ENCODE measurements at places on chromosomes 12 and 14.

DNA sequence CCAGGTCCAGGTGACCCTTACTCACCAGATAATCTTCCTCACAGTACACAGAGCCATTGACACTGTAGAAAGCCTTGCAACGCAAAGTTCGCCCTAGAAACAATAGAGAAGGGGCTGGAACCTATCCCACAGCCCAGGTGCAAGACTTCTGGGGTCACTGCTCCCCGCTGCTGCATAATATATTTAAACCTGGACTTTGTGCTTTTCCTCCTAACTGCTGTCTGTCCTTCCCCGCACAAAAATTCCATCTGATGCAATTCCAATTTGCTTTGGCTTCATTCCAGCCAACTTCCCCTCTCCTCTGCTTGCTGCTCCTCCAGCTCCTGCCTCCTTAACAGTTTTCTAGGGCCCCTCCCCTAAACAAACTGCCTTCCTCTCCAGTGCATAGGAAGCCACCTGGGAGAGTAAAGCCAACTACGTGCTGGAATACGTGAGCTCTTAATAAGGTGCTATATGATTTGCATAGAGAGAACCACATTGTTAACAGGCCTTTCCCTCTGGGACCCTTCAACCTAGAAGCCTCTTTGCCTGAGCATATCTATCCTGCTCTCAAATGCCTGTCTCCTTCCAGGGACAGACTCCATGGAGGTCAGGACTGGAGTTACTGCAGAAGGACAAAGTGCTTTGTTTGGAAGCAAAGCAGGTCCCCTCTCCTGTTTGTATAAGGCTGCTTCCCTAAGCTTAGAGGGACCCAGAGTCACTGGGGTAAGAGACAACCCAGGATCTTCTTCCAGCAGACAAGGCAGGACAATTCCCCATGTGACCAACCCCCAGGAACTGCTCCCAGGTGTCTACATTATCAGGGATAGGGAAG, 5.5 kb downstream of the AJUBA start:
- DNase-seq: peak; percentile 31

- DNase-seq: peak; percentile 78
Observed at GRCh38 chr12:47032644-47033043, 46.8 kb upstream of the PCED1B start.

- no peak for DNase-seq
Observed at GRCh38 chr12:27828196-27828595, 48.2 kb upstream of the MANSC4 start.

- no peak for DNase-seq
Observed at GRCh38 chr12:48907245-48907644, 18.0 kb downstream of the FKBP11 start.

GRCh38 chr14:78253986-78254385, 83.8 kb downstream of the NRXN3 start:
- DNase-seq: peak; percentile 73

DNA sequence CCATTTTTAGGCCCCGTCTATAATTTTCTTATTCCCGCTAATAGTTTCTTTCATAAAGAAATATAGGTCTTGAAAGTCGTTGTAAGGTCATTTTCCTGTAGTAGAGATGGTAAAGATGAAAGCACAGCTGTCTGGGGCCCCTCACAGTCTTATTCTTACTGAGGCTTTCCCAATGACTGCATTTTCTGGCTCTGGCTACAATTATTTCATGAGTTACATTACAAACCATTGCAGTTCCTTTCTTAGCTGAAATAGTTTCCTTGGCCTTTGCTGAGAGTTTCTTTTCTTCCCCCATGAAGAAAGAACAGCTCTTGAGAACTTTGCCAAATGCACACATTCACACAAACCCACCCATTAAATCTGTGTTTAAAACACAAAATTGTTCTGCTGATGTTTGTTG, 113.0 kb downstream of the DYRK2 start:
- DNase-seq: no peak

DNA sequence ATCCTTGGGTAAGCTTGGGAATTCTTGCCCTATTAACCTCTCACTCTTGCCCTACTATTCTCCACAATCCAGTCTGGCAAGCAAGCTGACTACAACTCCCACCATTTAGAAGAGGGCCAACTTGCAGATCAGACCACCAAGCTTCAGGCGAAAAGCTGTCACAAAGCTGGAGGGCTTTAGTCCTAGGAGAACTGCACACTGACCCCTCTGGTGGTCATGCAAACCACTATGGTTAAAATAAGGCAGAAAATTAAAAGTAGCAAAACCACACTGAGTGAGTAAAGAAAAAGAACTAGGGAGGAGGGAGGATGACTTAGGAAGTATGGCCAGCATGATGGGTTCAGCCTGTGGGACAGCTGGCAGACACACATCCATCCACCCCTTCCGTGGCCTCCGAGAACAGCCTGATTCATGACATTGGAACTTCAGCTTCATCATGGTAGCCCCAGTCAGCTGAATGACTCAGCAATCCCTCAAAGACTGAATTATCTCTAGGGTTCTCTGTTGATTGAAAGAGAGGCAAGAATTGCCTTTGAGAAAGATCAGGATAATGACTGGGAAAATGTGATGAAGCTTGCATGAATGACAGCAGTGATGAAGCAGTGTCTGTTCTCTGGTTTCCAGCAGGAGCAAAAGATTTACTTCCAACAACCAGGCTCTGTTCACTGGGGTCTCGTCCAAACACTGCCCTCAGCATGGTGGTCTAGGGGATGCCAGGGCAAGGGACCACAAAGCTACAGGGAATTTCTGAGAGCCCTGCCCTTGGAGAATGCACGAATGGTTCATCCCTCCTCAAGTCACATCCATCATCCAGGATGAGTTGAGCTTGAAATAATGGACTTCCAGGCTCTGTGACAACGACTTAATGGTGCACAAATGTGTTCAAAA, 24.4 kb downstream of the PITPNM2 start:
- DNase-seq: no peak

DNA sequence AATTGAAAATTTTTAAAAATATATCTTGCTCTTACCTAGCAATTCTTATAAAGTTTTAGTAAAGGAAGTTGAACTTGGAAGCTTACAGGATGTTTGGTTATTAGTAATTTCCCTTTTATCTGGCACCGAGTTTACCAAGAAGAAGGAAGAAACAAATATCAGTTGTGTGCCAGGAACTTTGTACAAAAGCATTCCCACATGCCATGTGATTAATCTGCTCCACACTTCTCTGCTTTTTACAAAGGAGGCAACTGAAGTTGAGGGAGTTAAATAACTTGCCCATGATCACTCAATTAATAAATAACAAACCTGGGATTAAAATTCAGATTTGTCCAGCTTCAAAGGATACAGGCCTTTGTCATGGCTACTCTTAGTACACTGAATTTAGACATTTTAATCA, 122.5 kb upstream of the BCAT1 start:
- peak; percentile 22 for DNase-seq

DNA sequence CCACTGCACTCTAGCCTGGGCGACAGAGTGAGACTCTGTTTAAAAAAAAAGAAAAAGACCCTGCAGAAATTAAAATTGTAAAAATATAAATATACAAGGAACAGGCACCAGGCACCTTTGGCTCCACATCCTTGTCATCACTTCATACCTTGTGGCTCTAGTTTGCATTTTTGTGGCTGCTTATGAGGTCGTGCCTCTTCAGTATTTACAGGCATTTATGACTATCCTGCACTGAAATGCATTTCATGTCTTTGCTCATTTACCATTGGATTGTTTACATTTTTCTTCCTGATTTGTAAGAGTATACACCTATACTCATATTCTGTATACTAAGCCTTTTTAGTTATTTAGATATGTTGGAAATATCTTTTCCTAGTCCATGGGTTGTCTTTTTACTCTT, 20.1 kb downstream of the BICD1 start:
- no peak for DNase-seq

DNA sequence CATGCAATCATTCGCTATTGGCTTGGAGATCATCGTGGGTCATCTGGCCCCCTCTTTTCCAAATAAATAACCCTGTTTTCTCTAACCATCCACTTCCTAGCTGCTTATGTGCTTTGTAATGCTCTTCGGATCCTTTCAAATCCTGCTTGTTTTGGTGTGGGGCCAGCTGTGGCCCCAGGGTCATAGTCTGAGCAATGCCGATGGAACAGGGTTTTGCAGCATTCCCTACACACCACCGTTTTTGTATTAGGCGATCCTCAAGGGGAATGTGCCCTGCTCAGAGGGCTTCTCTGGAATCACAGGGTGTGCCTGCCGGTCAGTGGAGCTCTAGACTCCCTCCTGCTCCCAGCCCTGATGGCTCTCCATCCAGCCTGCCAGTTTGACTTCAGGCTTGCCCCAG, 78.1 kb upstream of the NRXN3 start:
- no peak for DNase-seq

GRCh38 chr12:45475594-45475993, 253.9 kb upstream of the ARID2 start:
- DNase-seq: no peak

DNA sequence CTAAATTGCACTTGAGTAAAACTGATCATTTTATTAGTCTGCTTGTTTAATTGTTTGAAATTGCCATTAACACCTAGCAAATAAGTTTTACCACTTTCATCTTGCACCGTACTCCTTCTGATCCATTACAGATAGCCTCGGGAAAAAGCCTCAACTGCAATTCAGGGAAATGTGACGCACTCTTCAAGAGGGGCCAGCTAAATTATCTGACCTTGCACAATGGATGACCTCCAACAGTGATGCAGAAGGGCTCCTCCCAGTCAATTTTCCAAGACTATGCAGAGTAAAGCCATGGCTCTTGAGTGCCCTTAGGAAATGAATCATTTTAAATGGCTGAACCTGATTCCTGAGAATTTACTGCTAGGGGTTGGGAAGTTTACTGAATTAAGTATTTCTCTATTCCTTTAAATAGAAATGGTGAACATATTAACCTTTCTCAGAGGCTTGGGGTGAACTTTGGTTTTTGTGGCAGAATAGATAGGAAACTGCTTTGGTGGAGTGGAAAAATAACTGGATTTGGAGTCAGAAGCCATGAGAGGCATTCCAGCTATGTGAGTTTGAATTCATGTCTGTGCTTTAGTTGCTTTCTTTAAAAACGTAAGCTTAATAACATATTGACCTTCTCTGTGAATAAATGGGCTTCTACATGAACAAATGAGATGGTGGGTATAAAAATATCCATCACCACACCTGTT, 64.8 kb upstream of the OVCH1 start:
- DNase-seq: no peak

DNA sequence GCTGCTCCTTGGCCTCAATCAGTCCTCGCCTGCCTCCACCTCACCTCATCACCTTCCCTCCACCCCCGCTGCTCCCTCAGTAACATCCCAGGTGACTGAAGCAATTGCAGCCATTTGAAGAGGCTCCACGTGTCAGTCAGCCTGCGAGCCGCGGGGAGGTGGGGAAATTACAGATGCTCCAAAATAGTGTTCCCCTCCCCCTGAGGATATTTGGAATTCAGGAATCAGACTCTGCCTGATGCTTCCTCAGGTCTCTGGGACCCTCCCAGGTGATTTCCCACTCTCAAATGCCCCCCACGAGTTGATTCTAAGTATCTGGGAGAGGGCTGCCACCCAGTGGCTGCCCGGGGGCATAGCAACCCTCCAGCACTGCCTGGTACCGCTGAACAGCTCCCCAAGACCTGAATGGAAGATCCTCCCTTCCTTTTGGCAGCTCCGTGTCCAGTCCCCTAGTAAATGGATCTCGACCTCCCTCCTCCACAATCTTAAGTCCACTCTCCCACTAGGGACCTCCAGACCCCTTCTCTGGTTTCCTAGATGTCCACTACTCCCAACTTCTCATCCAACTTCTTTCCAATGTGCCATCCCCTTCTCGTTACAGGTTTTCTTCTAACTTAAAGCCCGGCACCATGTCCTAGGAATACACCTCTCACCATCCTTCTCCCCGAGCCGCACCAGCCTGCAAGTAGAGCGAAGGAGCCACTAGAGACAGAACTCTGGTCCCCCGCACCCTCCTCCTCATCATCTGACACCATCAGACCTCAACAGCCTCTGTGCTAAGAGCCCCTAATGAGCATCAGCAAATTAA, 1.4 kb upstream of the ASIC1 start:
- DNase-seq: peak; percentile 56

DNA sequence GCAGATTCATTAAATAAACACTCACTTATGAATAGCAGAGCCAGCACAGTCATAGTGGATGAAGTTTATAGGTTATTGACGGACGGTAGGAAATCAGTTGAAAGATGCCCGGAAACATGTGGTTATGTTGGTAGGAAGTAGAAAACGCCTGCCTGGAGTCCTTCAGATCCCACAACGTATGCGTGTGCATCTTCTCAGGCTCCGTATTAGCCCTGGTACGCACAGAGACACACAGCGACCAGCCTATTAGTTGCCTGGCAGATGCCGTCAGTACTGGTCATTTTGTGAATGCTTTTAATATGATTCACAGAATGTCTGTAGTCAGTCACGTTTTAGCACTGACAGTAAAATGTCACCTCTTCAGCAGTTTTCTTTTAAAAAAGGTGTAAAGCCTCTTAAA, 196.4 kb downstream of the RGS6 start:
- no peak for DNase-seq

DNA sequence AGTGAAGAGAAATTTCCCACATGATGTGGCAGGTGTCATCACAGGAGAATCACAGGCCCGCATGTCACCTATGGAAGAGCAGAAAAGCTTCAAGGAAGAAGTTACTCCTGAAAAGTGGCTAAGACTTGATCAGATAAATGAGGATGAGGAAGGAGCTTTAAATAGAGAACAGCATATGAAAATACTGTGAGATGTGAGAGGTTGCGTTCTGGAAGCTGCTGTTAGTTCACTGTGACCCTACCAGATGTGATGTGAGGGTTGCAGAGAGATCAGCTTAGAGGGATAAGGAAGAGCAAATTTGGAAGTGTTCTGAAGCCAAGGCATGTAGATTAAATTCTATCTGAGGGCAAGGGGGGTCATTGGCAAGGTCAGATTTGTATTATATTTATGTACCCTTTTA, 17.1 kb downstream of the ERP27 start:
- no peak for DNase-seq

- no peak for DNase-seq
Observed at GRCh38 chr14:31505411-31505810, 17.6 kb upstream of the GPR33 start.

DNA sequence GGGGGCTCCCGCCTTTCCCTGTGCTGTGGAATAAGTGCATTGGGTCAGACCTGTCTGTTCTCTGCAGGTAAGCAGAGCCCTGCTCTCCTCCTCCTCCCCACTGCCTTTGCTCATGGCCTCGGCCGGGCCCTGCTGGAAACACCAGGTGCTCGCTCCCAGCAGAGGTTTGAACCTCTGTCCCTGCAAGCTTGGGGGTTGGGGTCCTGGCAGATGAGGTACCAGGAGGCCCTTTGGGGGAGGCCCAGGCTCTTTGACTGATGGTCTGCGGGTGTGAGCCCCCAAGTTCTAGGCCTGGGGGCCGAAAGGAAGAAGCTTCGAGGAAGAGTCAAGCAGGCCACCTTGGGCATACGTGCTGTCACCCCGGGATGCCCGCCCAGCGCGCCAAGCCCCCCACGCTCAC, 22.1 kb upstream of the CEP170B start:
- DNase-seq: no peak

- DNase-seq: no peak
Observed at GRCh38 chr12:117076410-117077372, 22.5 kb downstream of the TESC start.

- DNase-seq: no peak
Observed at GRCh38 chr12:74286254-74286653, 251.4 kb upstream of the ATXN7L3B start.

GRCh38 chr14:99454246-99454645, 26.4 kb downstream of the SETD3 start:
- DNase-seq: no peak

GRCh38 chr12:94498073-94498472, 38.4 kb upstream of the CEP83 start:
- DNase-seq: no peak

All from suppressor macrophage (primary cell).